AG08395 (cell line): ENCODE measurements at places on chromosomes 12 and 14.

- peak; percentile 52 for DNase-seq
These were observed 799 bp downstream of the SLC38A6 start for GRCh38 chr14:60981633-60982455.

- DNase-seq: no peak
These were observed 46.6 kb upstream of the VPS33A start for GRCh38 chr12:122312926-122313325.

- DNase-seq: no peak
These were observed 475.4 kb downstream of the NPAS3 start for GRCh38 chr14:33414041-33414440.

DNA sequence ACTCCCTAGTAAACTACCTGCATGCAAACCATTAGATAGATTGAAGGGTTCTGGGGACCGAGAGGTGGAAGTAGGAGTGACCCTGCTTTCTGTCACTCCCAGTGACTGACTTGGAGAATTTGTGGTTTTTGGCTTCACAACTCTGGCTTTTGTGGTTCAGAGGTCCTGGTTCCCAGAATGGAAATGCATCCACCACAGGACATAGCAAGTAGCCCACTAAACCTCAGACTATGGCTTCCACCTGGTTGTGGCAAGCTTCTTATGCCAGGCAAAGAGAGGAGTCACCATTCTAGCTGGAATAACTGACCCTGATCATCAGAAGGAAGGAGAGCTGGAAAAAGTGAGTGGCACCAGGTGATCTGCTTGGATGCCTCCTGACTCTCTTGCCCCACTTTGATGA lies 162.4 kb upstream of the TMEM260 start:
- DNase-seq: no peak

GRCh38 chr12:98437806-98438595 lies 77.4 kb upstream of the TMPO start:
- no peak for DNase-seq

GRCh38 chr14:88614218-88614907 lies 51.5 kb downstream of the ZC3H14 start:
- DNase-seq: peak; percentile 55

DNA sequence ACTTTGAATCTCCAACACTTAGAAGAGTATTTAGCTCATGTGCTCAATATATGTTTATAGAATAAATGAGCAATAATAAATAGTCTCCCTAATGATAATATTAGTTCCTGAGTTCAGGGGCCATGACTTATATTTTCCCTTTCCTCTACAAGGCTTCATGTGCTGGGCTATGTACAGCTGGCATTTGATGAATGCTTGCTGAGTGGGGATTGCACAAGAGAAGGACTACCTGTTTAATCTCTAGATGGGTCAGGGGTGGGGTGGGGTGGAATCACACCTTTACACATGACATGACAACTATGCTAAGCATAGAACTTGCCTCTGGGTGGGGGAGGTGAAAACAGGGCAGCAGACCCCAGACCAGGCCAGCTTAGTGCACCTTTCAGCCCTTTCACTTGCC lies 7.6 kb upstream of the ABHD12B start:
- DNase-seq: no peak

DNA sequence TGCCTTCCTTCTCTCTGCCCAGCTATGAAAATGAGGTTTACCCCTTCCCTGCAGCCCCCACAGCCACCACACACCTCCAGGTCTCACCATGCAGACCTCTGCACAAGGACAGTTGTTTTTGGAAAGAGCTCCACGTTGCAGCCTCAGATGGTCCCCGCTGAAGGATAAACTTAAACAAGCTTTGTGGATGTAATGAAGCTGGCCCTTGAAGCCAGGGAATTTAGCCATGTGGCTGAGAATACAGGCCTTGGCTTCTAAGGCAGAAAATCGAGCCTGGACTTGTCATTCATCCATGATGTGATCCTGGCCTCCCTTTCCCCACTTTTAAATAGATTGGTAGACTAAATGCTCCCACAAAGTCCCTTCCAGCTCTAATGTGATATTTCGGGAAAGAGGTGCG lies 79.4 kb downstream of the TBX3 start:
- DNase-seq: no peak

DNA sequence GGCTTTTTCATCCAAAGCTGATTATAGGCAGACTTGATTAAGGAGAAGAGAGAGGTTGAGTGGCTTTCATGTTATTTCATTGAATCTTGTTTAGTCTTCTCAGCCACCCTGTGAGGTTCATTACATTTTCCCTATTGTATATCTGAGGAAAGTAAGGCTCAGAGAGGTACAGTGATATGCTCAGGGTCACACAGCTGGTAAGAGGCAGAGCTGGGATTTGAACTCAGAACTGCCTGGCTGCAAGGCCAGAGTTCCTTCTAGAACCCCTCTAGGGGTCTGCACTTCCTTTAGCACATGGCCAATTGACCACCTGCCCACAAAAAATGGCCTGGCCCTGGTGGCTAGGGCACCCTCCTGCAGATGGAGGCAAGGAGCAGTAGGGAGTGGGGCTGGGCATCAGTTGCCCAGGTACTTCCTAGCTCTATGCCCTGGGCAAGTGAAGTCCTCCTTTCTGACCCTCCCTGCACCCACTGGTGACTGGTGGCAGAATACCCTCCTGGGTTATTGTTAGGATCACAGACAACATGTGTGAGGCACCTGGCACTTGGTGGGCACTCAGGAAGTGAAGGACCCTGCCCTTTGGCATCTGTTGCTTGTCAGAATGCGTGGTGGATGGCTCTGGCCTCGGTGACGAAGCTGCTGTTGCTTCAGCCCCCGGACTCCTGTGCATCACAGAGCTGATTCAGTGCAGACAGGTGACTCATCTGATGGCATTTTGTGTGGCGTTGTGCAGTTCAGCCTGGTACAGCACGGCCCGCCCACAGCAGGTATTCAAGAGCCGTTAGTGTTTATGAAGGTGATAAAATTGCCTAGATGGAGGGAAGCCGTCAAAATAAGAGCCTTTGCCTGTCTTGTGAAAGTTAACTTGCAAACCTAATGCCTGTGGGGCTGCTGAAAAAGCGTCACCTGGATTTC lies 115.8 kb downstream of the SLC25A47 start:
- peak; percentile 78 for DNase-seq

DNA sequence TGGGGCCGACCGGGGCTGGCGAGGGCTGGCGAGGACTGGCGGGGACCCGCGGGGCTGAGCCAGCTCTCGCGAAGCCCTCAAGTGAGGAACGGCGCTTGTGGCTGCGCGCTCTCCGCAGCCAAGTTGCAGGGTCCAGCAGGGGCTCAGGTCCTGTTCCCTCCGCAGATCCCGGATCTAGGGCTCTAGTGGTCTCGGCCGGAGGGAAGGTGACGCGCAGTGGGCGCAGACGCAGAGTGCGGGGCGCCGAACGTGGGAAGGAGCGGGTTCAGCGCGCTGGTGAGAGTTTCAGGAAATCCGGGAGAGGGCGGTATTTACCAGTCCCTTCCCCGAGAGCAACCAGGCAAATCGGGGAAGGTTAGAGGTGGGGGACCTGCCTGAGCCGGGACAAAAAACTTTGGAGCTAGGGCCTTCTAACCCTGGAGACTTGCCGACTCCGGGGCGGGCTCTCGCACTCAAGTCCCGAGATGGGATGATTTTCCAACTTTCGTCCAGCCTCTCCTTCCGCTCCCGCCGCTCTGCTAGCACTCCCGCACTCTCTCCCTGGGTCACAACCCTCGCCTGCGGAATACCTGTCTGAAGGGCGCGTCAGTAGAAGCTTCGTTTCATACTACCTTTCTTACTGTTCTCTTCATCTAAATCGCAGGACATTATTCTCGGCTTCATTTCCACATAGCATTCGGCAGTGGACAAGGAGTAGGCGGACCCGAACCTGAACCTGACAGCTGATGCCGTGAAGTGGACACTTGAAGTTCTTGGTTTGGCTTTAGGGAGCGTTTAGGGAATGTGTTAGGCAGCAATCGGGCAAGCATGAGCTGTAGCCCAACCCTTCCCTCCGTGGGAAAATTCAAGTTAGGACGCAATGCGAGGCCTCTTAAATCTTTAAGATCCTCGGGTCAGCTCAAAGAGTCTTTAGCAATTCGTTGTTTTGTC lies 13.6 kb upstream of the PAX9 start:
- peak; percentile 56 for DNase-seq

DNA sequence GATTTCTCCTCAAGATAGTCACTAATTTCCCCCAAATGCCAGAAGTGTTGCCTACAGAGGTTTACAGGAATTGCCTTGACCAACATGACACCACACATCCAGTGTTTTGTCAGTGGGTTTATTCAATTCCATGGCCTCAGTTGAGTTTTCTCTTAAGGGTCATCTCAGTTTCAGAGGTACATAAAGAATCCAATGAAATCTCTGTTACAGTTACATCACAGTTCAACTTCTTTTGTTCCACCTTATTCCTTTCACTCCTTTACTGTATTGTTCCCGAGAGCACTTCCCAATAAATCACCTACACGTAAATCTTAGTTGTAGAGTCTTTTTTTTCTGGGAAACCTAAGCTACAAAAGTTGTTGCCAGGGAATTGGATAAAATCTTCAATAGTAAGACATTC lies 73.6 kb upstream of the GARIN6 start:
- DNase-seq: no peak

DNA sequence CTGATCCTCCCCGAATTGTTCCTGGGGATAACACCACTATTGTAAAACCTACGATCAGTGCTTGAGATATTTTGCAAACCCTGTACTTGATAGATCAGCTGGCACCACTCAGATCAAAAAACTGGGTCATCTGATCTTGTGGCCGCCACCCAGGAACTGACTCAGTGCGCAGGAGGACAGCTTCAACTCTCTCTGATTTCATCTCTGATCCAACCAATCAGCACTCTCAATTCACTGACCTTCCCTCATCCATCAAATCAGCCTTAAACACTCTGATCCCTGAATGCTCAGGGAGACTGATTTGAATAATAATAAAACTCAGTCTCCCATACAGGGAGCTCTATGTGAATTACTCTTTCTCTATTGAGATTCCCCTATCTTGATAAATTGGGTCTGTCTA lies 4.2 kb upstream of the XPOT start:
- peak; percentile 30 for DNase-seq

- peak; percentile 81 for DNase-seq
These were observed 1087.8 kb upstream of the TMEM132C start for GRCh38 chr12:127179176-127179575.

- peak; percentile 85 for DNase-seq
These were observed 101.9 kb upstream of the SFSWAP start for GRCh38 chr12:131608740-131609690.

DNA sequence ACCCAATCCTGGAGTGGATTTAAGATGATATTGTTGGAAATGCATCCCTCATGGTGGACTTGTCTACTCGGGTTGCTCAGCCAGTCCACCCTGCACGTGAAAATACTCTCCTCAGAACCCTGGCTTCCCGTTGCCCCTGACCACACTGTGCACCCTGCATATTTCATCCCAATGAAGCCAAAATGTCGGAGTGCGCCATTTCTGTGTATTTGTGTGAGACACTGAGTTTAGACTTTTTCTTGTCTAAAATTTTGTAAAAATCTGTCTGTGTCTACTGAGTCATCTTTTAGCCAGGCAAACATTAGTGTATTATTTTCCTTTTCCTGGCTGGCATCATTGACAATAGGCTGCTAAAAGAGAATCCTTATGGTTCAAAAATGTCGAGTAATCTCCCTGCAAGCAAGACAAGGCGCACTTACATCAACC lies 485 bp upstream of the PNMA1 start:
- peak; percentile 14 for DNase-seq

DNA sequence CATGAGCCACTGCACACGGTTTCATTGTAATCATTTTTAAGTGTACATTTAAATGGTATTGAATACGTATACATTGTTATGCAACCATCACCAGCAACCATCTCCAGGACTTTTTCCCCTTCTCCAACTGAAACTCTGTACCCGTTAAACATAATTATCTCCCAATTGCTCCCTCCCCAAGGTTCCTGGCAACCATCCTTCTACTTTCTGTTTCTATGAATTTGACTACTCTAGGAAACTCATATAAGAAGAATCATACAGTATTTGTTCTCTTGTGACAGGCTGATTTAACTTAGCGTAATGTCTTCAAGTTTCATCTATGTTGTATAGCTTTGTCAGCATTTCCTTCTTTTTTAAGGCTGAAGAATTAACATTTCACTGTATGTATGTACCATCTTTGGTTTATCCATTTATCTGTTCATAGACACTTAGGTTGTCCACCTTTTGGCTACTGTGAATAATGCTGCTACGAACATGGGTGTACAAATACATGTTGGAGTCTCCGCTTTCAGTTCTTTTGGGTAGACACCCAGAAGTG lies 223.1 kb downstream of the EFCAB11 start:
- DNase-seq: no peak

DNA sequence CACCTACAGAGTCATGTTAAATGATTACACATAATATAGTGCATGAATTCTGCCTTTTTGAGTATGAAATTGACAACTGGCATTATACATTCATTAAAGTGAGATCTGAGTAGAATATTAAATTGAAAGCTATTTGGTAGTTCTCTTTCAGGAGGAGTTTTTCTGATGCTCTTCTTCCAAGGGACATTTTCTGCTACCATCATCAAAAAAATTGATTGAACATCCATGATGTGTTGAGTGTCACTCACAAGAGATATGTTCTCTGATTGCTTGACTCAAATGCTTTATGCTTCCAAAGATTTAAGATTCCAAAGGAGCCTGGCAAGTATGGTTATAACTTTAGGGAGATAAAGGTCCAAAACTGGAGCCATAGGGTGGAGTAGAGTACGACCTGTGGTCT lies 64.9 kb downstream of the AKAP6 start:
- DNase-seq: no peak

DNA sequence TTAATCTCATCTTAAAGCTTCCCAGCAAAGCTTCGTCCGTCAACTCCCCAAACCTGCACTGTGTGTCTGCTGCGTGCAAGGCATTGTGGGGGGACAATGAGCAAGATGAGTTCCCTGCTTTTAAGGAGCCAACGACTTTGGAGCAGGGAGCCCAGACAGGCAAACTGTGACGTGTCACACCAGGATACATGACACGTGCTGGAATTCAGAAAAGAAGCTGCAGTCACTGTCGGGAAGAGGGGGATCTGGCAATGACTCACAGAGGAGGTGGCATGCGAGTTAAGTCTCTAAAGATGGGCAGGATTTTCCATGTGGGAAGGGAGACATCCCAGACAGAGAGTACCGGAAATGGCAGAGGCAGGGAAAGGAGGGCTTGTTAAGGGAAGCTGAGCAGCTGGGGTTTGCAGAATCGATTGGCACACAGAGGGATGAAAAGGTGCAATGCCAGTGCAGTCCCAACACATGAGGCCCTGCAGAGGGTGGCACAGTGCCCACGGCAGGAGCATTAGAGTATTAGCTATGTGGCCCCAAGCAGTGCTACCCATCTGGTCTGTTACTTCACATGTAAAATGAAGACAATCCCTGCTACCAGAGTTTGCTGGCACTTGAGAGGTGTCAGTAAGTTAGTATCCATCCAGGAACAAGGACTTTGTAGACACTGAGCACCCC lies 52.9 kb downstream of the SETD3 start:
- peak; percentile 94 for DNase-seq

GRCh38 chr12:6369916-6370575 lies 5.3 kb downstream of the SCNN1A start:
- peak; percentile 41 for DNase-seq

GRCh38 chr12:30515351-30515750 lies 180.3 kb downstream of the IPO8 start:
- no peak for DNase-seq
